ENCODE measurements at places on chromosomes 6 and 20.

DNA sequence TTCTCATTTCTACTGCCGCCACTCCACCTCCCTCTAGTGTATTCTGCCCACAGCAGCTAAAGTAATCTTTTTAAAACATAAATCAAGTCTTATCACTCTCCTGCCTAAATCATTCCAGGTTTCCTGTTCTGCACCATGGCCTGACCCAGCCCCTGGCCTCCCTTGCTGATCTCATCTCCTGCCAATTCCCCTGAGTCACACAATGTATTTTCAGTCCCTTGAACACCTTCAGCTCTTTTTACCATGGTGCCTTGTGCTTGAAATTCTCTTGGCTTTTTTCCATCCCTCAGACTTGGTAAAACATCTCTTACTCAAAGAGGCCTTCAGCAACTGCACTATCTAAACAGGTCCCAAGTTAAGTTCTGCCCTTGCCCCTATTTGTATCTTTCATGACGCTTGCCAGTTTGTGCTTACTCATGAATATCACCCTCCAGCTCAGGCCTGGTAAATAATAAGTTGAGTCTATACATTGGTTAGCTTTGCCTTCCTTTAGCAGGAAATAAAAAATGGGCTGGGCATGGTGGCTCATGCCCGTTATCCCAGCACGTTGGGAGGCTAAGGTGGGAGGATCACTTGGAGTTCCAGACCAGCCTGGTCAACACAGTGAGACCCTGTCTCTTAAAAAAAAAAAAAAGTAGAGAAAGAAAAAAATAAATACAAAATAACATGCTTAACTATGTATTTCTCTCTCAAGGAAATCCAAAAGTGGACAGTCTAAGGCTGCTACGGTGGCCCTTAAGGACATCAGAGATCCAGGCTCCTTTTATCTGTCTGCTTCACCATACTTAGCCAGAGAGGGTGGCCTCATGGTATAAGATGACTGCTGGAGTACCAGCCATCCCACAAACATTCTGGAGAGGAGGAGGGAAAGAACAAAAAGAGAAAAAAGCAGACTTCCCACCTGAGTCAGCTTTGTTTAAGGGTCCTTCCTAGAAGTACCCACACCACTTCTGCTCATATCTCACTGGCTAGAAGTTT, 62.2 kb downstream of the ARFGEF2 start:
- no peak for DNase-seq

GRCh38 chr20:24820345-24820744, 128.7 kb upstream of the CST7 start:
- no peak for DNase-seq

DNA sequence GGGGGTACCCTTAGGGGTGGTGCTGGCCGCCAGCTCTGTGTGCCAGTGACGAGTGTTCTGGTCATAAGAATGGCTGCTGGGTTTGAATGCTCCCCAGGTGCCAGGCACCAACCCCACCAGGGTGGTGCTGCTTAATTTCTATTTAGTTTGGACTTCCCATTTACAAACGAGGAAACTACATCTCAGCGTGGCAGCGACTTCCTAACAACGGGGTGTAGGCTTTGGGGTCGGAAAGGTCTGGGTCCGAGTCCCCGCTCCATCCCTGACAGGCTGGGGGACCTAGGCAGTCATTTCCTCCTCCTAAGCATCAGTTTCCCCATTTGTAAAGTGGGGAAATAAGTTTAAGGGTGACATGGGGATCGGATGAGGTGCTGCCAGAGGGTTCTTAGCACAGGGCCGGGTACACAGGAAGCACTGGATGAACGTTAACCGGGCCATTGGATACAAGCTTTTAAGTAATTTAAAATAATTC, 30.3 kb downstream of the CEBPB start:
- no peak for DNase-seq

DNA sequence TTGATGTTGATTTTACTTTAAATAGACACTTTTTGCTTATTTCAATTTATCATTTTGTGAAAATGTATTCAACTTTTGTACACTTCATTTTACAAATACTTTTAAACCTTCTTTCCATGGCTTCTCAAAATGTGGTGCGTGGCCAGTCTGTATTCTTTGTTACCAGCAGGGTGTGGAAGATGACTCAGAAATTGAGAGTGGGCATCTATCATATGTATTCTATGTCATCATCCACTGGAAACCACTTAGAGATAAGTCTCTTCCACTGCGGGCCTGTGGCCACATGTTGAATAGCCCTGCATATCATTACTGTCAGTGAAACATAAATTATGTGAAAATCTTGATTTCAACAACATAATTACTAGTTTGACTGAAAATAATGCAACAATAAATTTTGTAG, 52.6 kb upstream of the MC3R start:
- DNase-seq: no peak

- no peak for DNase-seq
Measured at GRCh38 chr6:24126586-24127192, 674 bp downstream of the NRSN1 start.

- DNase-seq: no peak
Measured at GRCh38 chr6:106003268-106003987, 82.7 kb upstream of the PRDM1 start.

- no peak for DNase-seq
Measured at GRCh38 chr20:57308451-57309271, 20.9 kb upstream of the SPO11 start.

- no peak for DNase-seq
Measured at GRCh38 chr6:105985098-105985815, 100.9 kb upstream of the PRDM1 start.

DNA sequence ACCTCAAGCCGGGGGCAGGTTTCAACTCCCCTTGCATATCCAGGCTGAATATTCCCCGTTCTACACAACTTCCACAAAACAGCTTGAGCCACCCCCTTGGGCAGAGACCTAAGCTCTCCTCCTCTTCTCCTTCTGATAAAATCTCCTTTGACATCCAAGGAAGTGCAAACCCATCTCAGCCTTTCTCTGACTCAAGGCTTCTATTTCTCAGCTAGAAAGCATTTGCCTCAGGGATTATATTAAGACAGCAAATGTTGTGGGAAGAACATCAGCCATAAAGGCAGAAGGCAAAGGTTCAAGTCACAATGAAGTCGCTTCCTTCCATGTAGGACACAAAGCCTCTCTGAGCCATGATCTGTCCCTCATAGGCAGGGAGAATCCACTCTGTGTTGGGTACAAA, 386.6 kb upstream of the ARID1B start:
- no peak for DNase-seq

All from SHP77 (cell line).